ENCODE measurements at places on chromosomes 11 and 22.

DNA sequence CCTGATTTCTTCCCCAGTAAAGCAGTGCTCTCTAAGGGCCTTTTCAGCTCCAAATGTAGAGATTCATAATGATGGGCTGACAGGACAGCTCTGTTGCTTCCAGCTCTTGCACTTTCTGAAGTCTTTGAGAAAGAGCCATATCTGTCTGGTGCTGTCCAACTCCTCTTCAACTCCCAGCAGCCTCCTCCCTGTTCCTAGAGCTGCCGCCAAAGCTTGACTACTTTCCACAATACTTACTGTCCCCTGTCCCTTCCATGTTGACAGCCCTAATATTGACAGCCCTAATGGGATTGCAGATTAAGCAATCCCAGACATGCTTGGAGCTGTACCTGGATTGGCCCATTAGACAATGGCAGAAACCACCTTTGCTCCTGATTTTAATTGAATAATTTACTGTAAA, 29.6 kb downstream of the INSC start:
- no peak for DNase-seq

DNA sequence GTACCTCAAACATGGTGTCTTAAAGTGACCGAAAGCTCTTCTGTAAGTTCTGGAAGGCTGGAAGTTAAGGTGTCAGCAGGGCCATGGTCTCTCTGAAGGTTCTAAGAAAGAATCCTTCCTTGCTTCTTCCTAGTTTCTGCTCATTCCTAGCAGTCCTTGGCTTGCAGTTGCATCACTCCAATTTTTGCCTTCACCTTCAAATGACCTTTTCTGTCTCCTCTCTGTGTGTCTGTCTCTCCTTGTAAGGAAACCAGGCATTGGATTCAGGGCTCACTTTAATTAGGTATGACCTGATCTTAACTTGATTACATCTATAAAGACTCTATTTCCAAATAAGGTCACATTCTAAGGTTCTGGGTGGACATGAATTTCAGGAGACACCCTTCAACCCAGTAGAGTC, 8.7 kb downstream of the AASDHPPT start:
- no peak for DNase-seq

DNA sequence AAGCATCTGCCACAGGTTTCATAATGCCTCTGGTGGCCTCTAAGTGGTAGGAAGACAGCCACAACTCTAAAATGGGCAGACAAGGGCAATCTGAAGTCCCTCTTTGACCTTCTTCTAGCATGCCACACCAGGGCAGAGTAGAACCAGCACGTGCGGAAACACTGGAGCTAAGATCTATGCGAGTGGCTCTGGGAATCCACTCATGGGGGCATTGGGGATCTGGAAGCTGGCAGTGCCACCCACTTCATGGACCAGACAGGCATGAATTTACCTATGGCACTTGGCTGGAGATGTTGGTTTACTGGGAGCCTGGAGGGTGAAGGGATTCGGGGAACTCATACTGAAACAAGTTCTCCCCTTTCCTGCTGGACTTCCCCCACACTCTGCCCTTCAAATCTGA, 337.4 kb downstream of the MIAT start:
- no peak for DNase-seq

- no peak for DNase-seq
These were observed 31.6 kb downstream of the OSBPL5 start for GRCh38 chr11:3133261-3134217.

GRCh38 chr11:8683115-8683807, 669 bp downstream of the RPL27A start:
- no peak for DNase-seq

DNA sequence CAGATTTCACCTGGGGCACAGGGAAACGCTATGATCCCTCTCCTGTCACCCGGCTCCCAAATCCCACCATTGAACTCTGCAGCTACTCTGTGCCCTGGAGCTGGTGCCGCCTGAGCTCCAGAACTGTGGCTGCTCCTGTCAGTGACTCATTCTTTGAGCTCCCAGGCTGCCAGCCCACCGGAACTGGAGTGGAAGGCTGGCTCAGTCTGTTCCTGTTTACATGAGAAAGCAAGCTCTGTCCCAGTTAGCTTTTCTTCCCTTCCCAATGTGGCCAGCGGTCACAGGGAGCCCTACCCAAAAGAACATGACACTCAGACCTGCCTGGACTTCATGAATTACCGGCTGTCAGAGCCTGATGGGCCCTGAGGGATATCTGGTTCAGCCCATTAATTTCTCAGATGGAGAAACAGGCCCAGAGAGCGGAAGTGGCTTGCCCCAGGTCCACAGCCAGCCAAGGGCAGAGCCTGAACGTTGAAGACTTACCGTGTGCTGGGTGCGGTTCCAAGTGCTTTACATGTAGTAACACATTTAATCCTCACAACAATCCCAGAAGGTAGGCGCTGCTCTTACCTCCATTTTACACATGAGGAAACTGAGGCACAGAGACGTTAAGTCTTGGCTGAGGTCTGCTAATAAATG, 23.8 kb upstream of the IGSF22 start:
- DNase-seq, result peak; percentile 82

DNA sequence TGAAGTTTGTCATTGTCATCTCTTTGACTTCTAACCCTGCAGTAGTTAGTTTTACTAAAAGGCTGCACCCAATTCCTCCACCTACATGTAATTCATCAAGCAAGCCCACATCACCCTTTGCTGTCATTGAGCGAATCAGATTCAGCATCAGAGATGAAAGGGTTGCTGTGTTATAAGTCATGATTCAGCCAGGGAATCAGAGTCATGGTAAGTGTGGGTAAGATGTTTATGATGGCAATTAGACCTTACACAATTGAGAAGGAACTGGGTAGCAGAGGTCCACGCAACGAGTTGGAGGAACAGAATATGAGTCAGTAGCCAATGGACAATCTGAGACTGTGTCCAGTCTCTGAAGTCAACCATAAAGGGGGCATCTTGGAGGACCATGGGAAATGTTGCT, 162.8 kb upstream of the SNX19 start:
- DNase-seq, result peak; percentile 11

GRCh38 chr22:39185601-39186012, 33.1 kb upstream of the CBX7 start:
- DNase-seq, result no peak

- DNase-seq, result no peak
These were observed 3.1 kb downstream of the PITPNB start for GRCh38 chr22:27915986-27916385.

DNA sequence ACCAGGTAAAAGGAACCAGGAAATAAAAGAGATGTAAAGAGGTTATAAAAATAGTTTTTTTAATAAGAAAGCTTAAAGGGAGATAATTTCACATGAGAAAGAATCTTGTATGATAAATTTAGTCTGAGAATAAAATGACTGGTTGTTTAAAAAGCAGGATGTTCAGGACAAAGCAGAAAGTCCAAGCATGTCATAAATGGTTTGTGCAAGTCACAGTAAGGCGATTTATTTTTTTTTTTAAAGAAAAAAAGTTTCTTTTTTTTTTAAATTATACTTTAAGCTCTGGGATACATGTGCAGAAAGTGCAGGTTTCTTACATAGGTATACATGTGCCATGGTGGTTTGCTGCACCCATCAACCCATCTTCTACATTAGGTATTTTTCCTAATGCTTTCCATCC, 30.8 kb downstream of the GLYATL2 start:
- DNase-seq, result no peak

GRCh38 chr11:6563121-6563619, 40.2 kb downstream of the RRP8 start:
- DNase-seq, result peak; percentile 11

GRCh38 chr11:97229936-97230335, 840.1 kb downstream of the JRKL start:
- no peak for DNase-seq

DNA sequence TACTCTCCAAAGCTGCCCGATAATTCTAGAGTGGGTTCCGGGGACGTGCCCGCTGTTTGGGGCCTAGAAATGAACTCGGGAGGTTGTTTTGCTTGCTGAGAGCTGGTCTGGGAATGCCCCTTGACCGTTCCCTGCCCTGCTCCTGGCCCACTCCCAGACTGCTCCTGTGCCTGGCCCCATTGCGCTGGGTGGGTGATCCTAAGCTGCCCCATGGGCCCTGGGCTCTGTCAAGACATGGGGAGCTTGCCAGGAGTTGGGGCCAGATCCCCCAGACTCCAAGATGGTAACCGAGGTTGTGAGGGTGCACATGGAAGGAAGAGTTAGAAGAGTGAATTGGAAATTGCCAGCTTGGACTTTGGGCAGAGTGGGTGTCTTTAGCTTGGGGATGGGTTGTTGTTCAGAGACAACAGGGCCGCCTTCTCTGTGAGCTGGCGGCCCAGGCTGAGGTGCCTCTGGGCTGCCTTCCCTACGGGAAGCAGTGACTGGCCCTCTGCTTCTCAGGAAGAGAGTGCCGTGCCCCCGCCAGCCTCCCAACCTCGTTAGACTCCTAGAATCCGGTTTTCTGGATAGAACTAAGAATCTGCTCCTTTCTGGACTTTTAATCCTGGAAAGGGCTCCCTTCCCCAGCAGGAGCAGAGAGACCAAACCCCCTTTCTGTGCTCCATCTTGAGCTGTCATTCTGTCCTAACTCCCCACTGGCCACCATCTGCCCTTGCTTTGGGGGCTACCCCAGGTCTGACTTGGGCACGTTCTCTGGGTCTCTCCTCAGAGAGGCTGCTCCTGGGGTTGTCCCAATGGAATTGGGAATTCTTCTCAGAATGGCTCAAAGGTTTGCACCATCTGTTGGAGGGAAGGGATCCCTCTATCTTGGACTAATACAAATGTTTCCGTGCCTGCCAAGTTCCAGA, 1.8 kb downstream of the ST3GAL4 start:
- no peak for DNase-seq

DNA sequence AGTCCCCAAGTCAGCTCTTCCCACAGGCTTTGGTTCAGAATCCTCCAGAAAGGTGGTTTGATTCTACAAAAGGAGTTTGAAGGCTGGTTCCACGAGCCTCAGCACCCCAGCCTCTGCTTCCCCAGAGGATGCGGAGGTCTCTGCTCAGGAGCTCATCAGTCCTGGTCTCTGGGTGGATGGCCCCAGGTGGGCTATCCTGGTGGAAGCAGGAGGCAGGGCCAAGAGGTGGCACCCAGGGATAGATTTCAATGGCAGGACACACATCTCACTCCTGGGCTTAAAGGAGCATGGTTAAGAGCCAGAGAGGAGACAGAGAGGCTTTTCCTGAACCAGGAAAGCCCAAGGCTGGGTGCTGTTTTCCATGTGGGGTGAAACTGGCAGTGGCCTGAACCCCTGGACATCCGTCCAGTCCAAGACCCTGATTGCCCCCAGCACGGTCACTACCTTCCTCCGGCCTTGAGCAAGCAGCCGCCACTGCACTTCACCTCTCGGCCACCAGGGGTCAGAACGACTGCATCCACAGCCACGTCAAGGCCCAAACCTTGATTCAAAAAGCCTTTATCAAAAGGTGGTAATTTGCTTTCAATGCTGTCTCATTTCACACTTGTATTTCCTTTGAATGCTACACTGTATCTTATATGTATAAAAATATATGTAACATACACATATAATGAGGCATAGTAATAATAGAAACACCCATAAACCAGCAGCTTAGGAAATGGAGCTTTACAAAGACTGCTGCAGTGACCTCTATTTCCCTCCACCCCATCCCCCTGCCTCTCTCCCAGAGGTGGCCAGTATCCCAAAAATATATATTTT, 19.3 kb upstream of the FXYD2 start:
- DNase-seq, result peak; percentile 58

DNA sequence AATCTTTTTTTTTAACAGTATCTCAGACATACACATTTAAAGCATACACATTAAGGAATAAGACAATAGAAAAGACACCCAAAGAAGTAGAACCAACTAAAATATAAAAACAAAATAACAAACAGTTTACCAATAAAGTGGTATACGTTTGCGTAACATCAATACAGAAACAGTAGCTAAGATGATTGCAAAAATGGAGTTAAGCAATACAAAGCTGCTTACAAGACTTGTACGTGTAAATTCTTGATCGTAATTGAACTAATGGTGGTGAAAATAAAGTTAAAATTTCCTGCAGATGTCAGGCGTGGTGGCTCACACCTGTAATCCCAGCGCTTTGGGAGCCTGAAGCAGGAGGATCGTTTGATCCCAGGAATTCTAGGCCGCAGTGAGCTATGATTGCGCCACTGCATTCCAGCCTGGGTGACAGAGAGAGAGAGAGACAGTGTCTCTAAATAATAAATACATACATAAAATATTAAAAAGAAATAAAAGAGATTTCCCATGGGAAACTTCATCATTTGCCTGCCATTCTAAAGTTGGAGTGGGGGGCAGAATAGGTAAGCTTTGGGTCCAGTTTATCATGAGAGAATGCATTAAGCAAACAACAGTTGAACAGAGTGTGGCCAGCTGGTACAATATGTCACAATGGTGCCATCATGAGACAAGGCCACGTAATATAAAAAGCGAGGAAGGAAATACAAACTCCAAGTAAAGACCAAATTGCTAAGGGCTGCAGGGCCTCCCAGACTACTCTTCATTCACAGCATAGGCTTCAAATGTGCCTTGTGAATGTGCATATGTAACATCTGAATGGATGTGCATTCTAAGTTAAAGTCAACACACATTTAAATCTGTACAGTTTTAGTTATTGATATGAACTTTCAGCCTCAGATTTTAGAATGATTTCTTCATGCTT, 38.9 kb upstream of the EED start:
- DNase-seq, result no peak

GRCh38 chr11:85619499-85619898, 7.6 kb downstream of the DLG2 start:
- peak; percentile 7 for DNase-seq

- DNase-seq, result peak; percentile 12
These were observed 2.4 kb upstream of the CECR2 start for GRCh38 chr22:17366830-17367229.

DNA sequence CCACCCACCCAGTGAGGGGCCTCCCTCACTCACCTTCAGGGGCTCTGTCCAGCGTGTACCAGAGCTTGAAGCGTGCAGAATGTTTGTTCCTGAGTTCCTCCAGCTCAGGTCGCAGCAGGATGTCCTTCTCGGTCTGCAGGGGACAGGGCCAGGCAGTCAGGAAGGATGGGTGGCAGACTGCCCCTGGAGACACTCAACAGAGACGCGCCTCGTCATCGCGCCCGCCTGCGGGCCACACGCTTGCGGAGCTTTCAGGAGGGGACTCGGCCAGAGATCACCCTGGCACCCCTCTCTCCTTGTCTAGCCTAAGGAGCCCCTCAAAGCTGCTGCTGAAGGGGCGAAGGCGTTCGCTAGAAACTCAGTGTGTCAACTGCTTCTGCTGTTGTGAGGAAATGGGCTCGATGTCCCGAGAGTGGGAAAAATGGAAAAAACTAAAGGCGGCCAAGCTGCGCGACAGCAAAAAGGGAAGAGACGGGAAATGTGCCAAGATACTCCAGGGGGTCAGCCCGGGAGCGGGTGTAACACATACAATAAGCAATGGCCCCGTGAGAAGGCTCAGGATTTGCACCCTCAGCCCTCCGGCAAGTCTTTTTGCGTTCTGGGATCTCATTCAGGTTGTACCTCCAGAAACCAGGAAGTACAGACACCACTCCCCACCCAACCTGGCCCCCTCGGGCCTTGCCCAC, 9.2 kb upstream of the POLDIP3 start:
- DNase-seq, result no peak

GRCh38 chr11:73759610-73760134, 1.2 kb downstream of the RAB6A start:
- DNase-seq, result peak; percentile 20
